ENCODE measurements at places on chromosomes 2 and 18. TPM values are rescaled to one million over a fixed set of nuclear protein-coding genes. Genes with fewer than 3 reads are reported as not detected.

DNA sequence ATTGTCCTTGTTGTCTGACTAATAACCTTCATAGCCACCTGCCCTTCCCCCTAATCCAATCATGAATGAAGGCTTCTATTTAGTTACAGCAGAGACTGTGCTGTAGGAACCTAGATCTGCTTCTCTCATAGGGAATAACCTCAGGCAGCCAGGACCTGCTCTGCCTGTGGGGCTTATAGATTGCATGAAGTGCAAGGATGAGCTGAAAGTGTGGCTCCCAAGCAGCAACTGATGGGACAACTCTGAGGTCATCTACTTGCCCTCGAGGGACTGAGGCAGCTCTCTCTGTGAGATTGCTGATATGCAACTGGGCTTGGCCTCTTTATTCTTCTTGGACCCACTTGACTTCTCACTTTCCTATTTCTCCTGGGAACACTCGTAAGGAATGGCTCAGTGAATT, 23.8 kb upstream of the SLC38A11 start:
- H3K4me1 ChIP-seq: peaks cover 16% of the 10 kb centered on the region
- DNase-seq: no peak
- H3K27ac ChIP-seq: no peak overlapping the region
- H3K36me3 ChIP-seq: no peaks in the 10 kb centered on the region
- no peak overlapping the region for H3K4me3 ChIP-seq
- no peaks in the 10 kb centered on the region for H3K27me3 ChIP-seq

- H3K4me3 ChIP-seq: no peak overlapping the region
- H3K27me3 ChIP-seq: peaks cover 30% of the 10 kb centered on the region
- no peak overlapping the region for H3K27ac ChIP-seq
- no peaks in the 10 kb centered on the region for H3K4me1 ChIP-seq
- peak; percentile 68 for DNase-seq
Observed at GRCh38 chr2:44016282-44016681, 20.5 kb upstream of the LRPPRC start.

DNA sequence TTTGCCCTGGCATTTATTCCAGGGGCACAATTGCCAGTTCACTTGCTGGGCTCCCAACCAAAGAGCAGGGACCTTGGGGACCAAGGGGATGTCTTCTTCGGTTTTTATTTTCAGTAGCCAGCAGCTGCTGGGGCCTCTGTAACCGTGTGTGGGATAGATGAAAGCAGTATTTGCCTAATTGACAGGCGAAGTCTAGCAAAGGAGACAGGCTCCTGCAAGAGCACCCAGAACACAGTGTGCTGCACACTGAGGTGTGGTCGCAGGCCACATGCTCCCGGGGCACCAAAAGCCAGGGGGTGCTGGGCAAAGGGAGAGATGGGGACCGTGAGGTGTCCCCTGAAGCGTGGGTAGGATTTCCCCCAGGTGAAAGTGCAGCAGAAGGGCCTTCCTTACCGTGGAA, 5.3 kb downstream of the SAG start:
- no peak for DNase-seq
- H3K36me3 ChIP-seq: no peaks in the 10 kb centered on the region
- H3K4me1 ChIP-seq: no peaks in the 10 kb centered on the region
- peaks cover 20% of the 10 kb centered on the region for H3K27me3 ChIP-seq
- no peak overlapping the region for H3K27ac ChIP-seq
- no peak overlapping the region for H3K4me3 ChIP-seq

DNA sequence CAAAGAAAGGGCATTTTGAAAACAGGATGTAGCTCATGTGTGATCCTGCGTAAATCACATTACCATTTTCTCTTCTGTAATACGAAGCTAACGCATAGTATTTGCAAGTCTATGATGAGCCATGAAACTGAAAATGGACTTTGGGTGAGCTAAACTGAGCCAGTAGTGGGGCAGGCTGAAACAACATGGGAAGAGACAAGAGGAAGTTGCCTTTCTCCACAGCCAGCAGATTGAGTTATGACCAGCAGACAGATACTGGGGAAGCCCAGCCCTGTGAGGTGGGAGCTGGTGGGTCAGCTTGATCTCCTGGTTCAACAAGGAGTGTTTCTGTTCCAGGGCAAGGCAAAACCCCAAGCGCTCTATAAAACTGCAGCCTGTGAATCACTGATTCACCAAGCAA, 11.8 kb downstream of the CYRIA start:
- no peak overlapping the region for H3K4me3 ChIP-seq
- no peaks in the 10 kb centered on the region for H3K27me3 ChIP-seq
- DNase-seq: no peak
- no peaks in the 10 kb centered on the region for H3K36me3 ChIP-seq

DNA sequence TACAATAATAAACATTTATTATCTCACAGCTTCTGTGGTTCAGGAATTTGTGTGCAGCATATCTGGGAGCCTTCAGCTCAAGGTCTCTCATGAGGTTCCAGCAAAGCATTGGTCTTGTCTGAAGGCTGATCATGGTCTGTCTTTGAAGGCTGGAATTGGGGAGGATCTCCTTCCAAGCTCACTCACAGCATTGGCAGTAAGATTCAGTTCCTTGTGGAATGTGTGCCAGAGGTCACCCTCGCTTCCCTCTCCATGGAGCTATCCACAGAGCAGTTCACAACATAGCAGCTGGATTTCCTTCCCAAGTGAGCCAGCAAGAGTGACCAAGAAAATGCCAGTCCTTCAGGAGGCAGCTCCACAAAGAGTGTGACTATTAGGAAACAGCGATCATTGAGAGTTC, 202.2 kb upstream of the ST6GAL2 start:
- H3K4me3 ChIP-seq: no peak overlapping the region
- no peaks in the 10 kb centered on the region for H3K4me1 ChIP-seq
- H3K27me3 ChIP-seq: no peaks in the 10 kb centered on the region
- H3K36me3 ChIP-seq: no peaks in the 10 kb centered on the region
- DNase-seq: no peak

DNA sequence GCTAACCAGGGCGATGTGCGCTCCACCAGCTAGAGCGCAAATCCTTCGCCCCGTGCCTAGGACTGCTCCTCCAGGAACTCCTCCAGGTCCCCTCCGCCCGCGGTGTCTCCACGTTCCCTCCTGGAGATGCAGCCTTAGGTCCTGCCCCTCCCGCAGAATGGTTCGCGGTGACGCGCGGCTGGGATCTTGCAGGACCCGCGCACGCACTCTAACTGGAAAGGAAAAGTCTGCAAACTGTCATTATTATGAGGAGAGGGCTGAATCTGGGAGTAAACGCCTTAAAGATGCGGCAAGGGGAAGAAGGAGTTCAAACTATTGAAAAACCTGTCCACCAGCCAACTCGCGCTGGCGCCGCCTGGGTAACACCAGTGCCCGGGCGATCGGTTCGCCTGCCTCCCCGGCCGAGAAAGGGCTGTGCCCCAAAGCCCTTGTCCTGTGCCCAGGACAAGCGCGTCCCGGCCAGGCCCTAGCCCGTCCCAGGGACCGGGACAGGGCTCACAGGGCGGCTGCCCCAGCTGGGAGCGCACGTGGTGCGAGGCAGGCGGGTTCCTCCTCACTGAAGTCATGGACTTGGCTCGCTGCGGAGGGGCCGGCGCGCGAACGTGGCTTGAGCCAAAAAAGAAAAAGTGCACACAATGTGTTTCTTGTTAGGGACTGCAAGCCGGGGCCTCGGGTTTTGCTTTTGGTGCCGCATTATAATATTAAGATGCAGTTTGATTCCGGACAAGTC, 5.5 kb upstream of the ID2 start:
- H3K27me3 ChIP-seq: peaks cover 53% of the 10 kb centered on the region
- H3K36me3 ChIP-seq: peaks cover 9% of the 10 kb centered on the region
- no peak for DNase-seq
- no peak overlapping the region for H3K27ac ChIP-seq
- peaks cover 37% of the 10 kb centered on the region for H3K4me1 ChIP-seq
- peak overlapping the region; percentile 71 for H3K4me3 ChIP-seq

- no peak overlapping the region for H3K27ac ChIP-seq
- no peaks in the 10 kb centered on the region for H3K36me3 ChIP-seq
- H3K4me1 ChIP-seq: peaks cover 14% of the 10 kb centered on the region
- no peak overlapping the region for H3K4me3 ChIP-seq
Observed at GRCh38 chr2:42839809-42840501, 47.6 kb upstream of the HAAO start.

DNA sequence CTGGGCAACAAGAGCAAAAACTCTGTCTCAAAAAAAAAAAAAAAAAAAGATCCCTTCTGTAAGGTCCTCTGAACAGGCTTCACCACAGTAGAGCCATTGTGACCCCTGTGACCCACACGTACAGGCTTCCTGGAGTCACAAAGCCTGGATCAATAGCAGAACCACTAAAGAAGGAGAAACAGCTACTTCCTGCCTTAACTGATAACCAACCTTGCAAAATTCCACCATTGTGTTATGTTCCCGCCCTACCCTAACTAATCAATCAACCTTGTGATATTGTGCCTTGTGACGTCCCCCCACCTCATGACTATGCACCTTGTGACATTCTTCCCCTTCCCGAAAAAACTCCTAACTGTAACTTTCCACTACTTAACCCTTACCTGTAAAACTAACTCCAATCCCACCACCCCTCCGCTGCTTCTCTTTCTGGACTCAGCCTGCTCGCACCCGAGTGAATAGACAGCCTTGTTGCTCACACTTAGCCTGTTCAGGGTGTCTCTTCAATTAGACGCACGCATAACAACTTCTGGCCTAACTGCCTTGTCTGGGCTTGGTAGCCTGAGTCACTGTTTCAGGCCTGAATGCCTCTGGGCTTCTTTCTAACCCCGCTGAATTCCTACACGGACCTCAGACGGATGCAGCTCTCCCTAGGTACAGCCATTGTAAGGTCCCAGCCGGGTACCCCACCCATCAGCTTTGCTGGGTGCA, 13.9 kb downstream of the SCYGR8 start:
- H3K4me1 ChIP-seq: peaks cover 19% of the 10 kb centered on the region
- peak overlapping the region; percentile 17 for H3K27ac ChIP-seq
- peak overlapping the region; percentile 20 for H3K4me3 ChIP-seq
- H3K36me3 ChIP-seq: no peaks in the 10 kb centered on the region
- DNase-seq: no peak
- H3K27me3 ChIP-seq: no peaks in the 10 kb centered on the region

DNA sequence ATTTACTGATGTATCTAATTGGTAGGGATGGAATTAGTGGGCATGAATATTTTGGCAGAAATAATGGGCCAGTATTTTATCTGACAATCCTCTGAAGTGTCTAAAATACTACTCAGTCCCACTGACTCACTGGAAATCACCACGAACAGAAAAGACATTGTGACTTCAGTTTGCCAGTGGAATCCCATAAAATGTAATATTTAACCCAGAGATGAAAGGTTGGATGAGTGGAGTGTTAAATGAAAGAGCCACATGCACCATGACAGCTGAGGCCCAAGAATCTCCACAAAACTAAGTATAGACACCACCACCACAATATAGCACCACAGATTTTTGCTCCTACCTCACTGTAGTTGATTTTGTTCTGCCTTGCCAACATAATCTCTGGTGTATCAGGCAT, 103.9 kb downstream of the NEB start:
- DNase-seq: no peak
- H3K36me3 ChIP-seq: no peaks in the 10 kb centered on the region
- H3K27ac ChIP-seq: no peak overlapping the region
- no peak overlapping the region for H3K4me3 ChIP-seq
- no peaks in the 10 kb centered on the region for H3K27me3 ChIP-seq

DNA sequence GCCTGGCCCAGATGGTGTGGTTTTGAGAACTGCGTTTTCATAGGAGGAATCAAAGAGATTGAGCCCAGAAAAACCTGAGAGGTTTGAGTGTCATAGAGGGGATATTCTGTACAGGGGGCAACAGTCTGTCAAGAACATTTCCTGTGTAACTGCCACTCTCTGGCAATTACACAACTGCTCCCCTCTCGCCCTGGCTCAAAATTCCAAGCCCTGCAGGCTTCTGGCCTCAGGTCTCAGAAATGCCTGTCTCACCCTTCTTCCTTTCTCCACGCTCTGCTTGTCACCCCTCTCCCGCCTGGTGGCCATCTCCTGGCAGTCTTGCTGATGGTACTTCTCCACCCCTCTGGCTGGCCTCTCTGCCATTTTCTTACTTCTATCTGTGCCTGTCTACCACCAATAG, 4.0 kb downstream of the VAMP5 start:
- DNase-seq: no peak
- H3K4me3 ChIP-seq: no peak overlapping the region
- peak overlapping the region; percentile 45 for H3K27ac ChIP-seq
- H3K4me1 ChIP-seq: peaks cover 20% of the 10 kb centered on the region

GRCh38 chr2:196516564-196516963, 123.0 kb upstream of the CCDC150 start:
- DNase-seq: no peak
- H3K4me1 ChIP-seq: peaks cover 4% of the 10 kb centered on the region
- H3K4me3 ChIP-seq: no peak overlapping the region
- no peak overlapping the region for H3K27ac ChIP-seq
- no peaks in the 10 kb centered on the region for H3K36me3 ChIP-seq

- H3K36me3 ChIP-seq: no peaks in the 10 kb centered on the region
- peaks cover 62% of the 10 kb centered on the region for H3K27me3 ChIP-seq
- no peak overlapping the region for H3K4me3 ChIP-seq
- DNase-seq: peak; percentile 43
- no peaks in the 10 kb centered on the region for H3K4me1 ChIP-seq
Observed at GRCh38 chr2:119126650-119127049, 31.9 kb downstream of the C1QL2 start.

GRCh38 chr2:30231996-30232800, 864 bp downstream of the LBH start:
- peak overlapping the region; percentile 87 for H3K4me3 ChIP-seq
- peak; percentile 44 for DNase-seq
- peak overlapping the region; percentile 27 for H3K27ac ChIP-seq
- H3K4me1 ChIP-seq: peaks cover 19% of the 10 kb centered on the region
- H3K27me3 ChIP-seq: peaks cover 48% of the 10 kb centered on the region

Gene SETBP1
- total RNA-seq: 38.9 TPM

Gene CD8B2
- not detected for total RNA-seq

Gene ANKRD44
- total RNA-seq: 13.5 TPM

All from neural crest cell (in vitro differentiated cells).